ENCODE measurements at places on chromosomes 7 and 10.

DNA sequence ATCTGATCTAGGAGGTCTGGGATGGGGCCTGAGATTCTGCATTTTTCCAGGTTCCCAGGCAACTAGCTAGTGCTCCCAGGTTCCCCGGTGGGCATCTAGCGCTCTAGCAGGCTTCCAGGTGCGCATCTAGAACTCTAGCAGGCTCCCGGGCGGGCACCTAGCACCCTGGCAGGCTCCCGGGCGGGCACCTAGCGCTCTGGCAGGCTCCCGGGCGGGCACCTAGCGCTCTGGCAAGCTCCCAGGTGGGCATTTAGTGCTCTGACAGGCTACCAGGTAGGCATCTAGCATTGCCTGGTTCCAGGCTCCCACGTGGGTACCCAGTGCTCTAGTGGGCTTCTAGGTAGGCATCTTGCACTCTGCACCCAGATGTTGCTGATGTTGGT lies 414.7 kb downstream of the PLXNA4 start:
- no peak for DNase-seq

- DNase-seq = no peak
These were observed 26.1 kb upstream of the DNAJB6 start for GRCh38 chr7:157310676-157311185.

DNA sequence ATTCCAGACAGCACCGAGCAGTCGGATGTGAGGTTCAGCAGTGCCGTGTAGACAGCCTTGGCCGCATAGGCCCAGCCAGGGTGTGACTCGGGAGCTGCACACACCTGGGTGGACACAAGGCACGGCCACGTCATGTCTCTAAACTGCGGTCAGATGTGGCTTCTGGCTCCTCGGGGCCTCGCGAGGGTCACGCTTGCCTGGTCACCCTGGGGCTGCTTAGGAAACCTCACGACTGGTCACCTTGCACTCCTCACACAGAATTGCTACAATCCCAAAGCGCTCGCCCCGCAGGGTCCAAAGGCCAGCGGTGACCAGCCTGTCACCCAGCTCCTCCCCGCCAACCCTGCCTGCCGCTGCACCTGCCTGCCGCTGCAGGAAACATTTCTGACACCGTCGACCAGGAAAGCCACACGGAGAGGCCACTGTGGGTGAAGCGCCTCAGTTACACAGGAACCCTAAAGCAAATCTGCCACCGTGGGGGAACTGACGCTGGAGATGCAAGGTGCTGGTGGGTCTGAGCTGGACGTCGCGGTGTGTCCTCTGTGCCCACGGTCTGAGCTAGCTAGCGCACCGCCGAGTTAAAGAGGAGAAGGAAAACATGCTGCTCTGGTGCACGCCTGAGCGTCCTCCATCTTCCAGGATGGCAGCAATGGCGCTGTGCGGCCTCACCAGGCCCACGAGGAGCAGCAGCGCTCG lies 5.0 kb downstream of the GPER1 start:
- DNase-seq = no peak

DNA sequence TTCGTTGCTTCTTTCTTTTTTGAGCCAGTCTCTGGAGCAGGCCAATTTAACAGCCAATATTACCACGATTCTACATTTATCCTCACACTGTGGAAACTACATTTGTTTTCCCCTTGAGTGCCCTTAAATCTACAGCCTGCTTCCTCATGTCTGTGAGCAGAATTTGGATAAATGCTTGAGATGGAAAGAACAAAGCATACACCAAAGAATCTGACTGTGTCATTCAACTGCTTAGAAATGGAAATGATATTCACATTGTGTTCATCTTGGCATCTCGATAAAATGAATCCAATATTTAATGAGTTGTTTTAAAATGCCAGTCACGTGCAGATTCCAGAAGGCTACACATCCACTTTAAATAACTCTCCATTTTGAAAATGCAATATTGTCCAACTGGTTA lies 41.0 kb upstream of the GSDME start:
- no peak for DNase-seq

DNA sequence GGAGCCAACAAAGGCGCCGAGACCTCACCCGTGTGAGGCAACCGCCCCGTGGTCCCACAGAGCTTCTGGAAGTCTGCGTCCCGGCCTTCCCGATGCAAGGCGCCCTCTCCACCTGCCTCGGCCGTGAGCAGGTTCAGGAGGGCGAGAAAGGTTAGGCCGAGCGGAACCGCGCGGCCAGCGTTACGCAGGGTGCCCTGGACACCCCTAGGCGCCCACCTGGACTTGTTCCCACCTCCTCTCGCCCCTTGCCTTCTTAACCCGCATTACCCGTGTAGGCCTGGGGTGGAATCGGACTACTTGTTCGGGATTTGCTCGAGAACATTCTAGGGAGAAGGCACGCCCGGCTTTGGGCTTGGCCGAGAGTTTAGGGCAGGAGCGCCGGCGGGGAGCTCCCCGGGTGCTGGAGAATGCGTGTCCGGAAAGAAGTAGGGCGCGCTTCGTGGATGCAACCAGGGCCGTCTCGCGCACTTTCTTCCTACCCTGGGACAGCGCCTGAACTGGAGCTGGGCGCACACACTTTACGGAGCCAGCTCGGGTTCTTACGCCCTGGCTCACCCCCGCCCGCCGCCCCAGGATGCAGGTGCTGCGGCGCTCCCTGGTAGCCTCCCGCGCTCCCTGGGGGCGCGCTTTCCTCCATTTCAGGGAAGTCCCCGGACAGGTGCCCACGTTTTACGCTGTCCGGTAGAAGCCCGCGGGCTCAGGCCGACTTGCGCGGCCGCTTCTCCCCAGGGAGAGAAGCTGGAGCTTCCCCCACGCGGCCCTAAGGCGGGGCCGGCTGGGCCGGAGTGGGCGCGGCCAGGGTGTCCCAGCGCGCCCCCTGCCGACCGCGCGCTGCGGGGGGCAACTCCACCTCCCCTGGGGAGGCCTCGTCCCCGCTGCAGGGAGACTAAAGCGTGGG lies 74.5 kb downstream of the INSIG1 start:
- DNase-seq = no peak

- no peak for DNase-seq
These were observed 5.1 kb downstream of the ERV3-1 start for GRCh38 chr7:65001291-65001814.

DNA sequence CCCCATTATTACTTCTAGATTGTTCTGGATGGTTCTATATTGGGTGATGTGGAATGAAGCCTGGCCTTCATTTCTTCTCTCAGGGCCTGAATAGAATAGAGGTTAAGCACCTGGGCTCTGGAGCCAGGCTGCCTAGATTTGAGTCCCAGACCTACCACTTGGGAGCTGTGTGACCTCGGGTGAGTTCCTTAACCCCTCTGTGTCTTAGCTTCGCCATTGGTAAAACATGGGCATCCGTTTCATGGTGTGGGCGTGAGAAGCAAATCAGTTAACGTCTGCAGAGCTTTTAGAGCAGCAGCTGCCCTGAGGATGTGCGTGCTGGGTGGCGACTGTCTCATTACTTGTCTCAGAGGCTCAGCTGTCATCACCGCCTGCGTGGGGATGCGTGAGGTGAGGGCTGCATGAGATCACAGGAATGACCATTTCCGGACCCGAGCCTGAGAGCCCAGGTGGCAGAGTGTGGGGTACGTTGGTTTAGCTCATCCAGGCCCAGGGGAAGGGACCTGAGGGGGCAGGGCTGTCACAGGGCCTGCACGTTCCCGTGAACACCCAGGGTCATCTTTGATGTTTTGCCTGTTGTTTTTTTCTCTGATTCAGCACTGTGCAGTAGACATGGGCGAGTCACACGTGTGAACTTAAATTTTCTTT lies 9.7 kb downstream of the AGAP3 start:
- no peak for DNase-seq

GRCh38 chr7:140867467-140868462 lies 57.0 kb downstream of the BRAF start:
- DNase-seq = no peak

- no peak for DNase-seq
These were observed 88.9 kb upstream of the MKX start for GRCh38 chr10:27834476-27834875.

- peak; percentile 31 for DNase-seq
These were observed 869 bp downstream of the TRIM24 start for GRCh38 chr7:138460649-138461607.

DNA sequence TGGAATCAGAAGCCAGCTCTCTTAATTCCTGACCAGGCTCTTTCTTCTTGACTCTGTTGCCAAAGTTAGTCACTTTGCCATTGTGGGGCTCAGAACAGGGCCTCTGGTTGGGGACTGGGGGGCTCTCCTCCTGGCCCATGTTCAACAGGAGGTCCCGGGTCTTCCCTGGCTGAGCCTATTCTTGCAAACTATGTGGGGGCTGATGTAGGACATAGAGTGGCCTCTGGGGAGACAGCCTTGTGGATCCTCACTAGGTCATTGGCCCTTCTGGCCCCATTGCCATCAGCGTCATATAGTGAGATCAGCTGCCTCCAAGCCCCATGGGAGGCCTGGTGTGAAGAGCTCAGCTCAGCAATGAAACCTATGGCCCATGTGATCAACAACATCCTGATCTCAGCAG lies 77.6 kb upstream of the LEP start:
- no peak for DNase-seq

- DNase-seq = no peak
These were observed 138.4 kb downstream of the SDK1 start for GRCh38 chr7:3439333-3440030.

- DNase-seq = no peak
These were observed 131.1 kb upstream of the ABCB5 start for GRCh38 chr7:20484356-20484755.

GRCh38 chr10:125023862-125024496 lies 82.1 kb downstream of the ZRANB1 start:
- no peak for DNase-seq

DNA sequence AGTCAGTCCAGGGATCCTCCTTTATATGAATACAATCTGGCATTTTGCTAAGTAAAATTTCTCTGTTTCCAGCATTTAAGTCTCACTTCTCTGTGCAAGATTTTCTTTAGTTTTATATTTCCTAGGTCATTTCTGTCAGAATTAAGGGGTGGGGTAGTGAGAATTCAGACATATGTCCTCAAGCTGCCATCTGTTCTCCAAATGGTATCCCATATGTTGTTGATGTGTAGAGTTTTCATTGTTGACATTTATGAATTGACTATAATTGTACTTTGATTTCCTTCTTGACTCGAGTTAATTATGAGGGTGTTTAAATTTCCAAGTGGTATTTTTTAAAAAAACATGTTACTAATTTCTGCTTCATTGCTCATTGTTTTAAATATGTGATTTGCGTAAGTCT lies 148.8 kb downstream of the NPSR1 start:
- no peak for DNase-seq

- no peak for DNase-seq
These were observed 121.2 kb downstream of the SKAP2 start for GRCh38 chr7:26743205-26743604.

- DNase-seq = no peak
These were observed 639.9 kb downstream of the PHTF2 start for GRCh38 chr7:78438433-78438832.

DNA sequence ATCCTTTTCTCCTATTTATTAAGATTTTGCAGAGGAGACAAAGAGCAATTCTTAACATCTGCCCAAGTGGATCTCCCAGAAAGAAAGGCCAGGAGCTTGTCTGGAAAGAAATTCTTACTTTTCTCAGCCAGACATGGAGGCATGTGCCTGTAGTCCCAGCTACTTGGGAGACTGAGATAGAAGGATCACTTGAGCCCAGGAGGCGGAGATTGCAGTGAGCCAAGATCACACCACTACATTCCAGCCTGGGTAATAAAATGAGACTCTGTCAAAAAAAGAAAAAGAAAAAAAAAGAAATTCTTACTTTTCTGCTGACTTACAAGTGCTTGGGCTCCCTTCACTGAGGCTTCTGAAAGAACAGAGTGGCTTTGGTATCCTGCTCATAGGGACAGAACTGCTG lies 2.4 kb upstream of the CYP3A43 start:
- no peak for DNase-seq

- no peak for DNase-seq
These were observed 136.9 kb downstream of the RTKN2 start for GRCh38 chr10:62131724-62132123.

DNA sequence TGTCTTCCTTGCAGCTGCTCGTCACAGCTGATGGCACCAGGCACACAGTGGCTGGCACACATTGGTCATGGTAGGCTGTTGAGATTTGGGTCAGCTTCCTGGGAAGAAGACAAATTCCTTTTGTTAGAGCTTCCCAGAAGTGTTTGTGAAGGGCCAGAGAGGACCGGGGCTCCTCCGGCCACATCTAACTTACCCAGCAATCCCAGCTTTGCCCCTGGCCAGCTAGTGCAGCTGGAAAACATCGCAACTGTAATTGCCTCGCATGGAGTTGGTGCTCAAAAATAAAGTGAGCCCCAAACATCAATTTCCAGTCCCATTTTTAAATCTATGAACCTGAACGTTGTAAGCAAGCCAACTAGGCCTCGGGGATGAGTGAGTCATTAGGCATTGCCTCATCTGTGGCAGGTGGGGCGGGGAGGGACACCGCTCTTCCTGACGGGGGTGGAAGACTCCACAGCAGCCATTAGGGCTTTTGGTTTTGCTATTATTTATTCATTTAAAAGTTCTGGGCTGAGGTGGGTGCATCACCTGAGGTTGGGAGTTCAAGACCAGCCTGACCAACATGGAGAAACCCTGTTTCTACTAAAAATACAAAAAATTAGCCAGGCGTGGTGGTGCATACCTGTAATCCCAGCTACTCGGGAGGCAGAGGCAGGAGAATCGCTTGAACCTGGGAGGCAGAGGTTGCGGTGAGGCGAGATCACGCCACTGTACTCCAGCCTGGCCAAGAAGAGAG lies 12.4 kb downstream of the CPA5 start:
- DNase-seq = no peak

- no peak for DNase-seq
These were observed 14.1 kb downstream of the MICU1 start for GRCh38 chr10:72611783-72612182.

DNA sequence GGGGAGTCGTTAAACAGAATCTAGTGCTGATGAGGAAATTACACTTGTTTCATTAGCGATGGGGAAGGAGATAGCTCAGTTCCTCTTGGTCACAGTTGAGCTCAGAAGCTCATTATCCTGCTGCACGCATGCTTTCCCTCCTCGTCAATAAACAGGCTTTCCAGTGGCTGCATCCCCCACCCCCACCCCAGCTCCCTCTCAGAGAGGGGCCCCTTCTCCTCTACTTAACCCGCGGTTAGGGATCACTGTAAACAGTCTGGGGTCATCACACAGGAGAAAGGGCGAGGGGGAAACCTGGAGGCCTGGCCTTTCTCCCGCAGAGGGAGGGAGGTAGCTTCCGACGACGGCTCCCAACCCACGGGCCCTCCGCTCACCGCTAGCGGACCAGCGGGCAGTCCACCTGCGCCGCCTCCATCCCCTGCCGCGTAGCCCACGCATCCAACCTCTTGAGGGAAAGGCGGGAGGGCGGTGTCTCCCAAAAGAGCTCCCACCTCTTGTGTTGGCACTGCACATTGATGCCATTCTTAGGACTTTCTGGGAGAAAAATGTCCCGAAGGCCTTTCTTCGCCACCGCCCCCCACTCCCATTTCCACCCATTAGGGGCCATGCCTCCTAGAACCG lies 80.8 kb downstream of the PAX2 start:
- no peak for DNase-seq

- no peak for DNase-seq
These were observed 20.8 kb downstream of the MAD1L1 start for GRCh38 chr7:2211926-2212325.

- DNase-seq = no peak
These were observed 123.0 kb downstream of the ANLN start for GRCh38 chr7:36512616-36513015.
